ENCODE measurements at places on chromosomes 4 and X.

GRCh38 chrX:20567108-20567507 lies 300.4 kb upstream of the RPS6KA3 start:
- no peak for DNase-seq

DNA sequence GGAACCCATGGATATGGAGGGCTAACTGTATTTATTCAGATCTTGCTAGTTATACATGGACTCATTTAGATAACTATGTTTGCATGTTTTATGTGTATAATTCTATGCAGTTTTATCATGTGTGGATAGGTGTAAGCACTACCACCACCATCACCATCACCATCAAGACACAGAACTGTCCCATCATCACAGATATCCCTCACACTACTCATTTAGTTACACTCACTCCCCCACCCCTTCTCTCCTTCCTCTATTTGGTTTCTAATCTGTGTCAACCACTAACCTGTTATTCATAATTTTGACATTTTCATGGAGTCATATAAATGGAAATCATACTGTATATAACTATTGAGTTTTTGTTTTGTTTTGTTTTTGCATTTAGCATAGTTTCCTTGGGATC lies 43.7 kb downstream of the STAG2 start:
- no peak for DNase-seq

- DNase-seq, result no peak
Observed at GRCh38 chr4:177246641-177247584, 62.8 kb upstream of the NEIL3 start.

DNA sequence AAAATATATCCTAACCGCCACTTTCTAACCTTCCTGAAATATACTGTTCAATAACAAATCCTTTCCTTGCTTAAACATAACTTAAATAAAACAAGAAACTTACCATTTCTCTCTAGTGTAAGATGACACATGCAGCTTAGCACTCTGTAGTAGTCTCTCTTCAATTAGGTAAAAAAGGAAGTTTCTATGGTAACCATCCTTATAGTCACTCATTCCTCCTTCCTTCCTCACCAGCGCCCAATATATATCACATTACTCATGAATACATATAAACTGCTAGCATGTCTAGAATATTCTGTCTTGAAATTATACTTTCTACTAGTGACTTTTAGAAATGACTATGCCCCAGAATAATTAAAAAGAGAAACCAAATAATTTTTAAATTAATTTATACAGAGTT lies 112.2 kb downstream of the SNCA start:
- peak; percentile 29 for DNase-seq

DNA sequence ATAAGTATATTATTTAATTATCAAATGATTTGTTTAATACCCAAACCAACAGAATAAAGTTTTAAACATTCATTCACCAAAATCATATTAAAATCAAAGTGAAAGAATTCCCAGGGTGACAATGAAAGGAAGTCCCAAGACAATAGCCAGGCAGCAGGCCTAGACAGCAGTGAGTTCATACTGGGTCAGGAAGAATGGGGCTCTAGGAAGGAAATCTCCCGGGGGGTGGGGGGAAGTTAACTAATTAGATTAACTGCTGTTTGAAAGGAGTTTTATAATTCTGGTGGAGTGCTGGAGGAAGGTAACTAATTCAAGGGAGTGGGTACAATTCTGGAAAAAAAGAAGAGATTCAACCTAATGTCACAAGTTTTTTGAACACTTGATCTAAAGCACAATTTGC lies 104.1 kb downstream of the ZAR1 start:
- no peak for DNase-seq

GRCh38 chrX:42886519-42886918 lies 108.6 kb upstream of the PPP1R2C start:
- DNase-seq, result no peak

- DNase-seq, result no peak
Observed at GRCh38 chrX:46488712-46489111, 56.5 kb downstream of the ZNF674 start.

DNA sequence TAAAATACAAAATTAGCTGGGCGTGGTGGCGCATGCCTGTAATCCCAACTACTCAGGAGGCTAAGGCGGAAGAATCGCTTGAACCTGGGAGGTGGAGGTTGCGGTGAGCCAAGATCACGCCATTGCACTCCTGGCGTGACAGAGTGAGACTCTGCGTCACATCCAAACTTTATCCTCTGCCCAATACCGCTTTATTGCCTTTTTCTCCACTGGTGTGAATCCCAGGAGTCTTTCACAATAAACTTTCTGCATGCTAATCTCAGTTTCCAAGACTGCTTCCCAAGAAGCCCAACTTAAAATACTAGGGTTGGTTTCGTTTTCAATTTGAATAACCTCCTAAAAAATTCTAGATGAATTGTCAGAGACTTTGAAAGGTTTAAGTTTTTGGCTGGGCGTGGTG lies 27.2 kb upstream of the DHX15 start:
- DNase-seq, result no peak

- DNase-seq, result no peak
Observed at GRCh38 chr4:168433571-168433970, 46.7 kb downstream of the DDX60L start.

DNA sequence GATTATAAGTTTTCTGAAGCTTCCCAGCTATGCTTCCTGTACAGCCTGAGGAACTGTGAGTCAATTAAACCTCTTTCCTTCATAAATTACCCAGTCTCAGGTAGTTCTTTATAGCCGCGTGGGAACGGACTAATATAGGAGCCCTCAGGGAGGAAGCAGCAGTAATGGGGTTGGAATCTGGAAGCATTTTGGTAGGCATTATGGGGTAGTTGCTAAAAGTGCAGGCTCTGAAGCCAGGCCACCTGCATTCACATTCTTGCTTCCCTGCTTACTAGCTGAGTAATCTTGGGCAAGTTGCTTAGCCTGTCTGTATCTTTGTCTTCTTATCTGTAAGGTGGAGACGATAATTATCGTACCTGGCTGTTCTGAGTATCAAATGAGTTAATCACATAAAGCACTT lies 137.9 kb upstream of the NHS start:
- no peak for DNase-seq

DNA sequence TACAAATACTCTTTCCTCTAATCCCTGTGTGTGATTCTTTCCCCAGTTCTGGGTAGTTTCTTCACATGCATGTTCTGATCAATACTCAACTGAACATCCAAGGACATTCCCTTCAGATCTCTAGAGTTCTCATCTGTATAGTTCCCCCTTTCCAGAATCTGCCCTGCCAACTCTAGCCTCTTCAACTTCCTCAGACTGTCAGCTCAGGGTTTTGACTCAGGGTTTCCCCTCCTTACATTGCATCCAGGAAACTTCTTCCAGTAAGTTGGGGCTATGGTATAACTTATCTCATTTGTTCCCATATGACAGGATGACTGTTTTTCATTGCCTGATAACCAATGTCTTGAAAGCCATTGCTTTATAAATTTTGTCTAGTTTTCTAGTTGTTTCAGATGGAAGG lies 14.2 kb upstream of the ANKRD17 start:
- no peak for DNase-seq

DNA sequence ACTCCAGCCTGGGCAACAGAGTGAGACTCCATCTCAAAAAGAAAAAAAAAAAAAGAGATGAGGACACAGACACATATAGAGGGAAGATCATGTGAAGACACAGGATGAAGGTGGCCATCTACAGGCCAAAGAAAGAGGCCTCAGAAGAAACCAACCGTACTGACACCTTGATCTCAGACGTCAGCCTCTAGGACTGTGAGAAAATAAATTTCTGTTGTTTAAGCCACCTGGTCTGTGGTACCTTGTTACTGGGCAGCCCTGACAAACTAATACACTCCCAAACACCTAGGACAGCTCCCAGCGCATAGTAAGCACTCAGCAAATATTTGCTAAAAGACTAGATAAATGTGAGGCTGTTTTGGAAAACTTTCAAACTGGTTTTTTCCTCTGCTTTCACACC lies 59.2 kb upstream of the SMIM10 start:
- no peak for DNase-seq

- DNase-seq, result no peak
Observed at GRCh38 chrX:127708155-127708554, 344.0 kb downstream of the ACTRT1 start.

DNA sequence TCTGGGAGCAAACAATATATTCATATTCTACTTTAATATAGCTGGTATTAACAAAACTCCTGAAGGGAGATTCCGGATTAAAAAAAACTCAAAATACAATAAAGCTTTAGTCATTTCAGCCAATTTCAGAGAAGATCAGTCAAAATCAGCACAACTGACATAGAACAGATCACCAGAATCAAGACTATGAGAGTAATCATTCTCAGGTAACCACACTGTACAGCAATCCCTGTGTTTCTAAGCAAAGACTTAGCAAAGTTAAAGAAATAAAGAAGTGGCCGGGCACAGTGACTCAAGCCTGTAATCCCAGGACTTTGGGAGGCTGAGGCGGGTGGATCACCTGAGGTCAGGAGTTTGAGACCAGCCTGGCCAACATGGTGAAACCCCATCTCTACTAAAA lies 9.1 kb downstream of the DCTD start:
- no peak for DNase-seq

GRCh38 chrX:19540076-19540475 lies 24.8 kb upstream of the MAP3K15 start:
- no peak for DNase-seq

DNA sequence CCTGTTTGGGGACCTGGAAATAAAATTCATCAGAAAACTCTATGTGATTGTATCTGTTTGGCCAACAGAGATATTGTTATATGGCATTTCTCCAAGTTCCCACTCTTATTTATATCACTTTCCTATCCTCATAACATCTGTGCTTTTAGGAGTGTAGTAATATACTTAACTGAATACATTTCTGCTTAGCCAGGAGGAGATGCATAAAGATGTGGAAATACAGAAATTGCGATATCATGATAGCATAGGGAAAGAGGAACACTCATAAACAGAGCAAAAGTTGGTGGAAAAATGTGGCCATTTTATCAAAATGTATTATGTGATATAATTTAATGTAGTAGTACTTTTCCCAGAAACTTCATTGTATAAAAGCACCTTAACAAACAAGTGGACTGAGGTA lies 46.1 kb upstream of the TSPAN7 start:
- DNase-seq, result no peak

DNA sequence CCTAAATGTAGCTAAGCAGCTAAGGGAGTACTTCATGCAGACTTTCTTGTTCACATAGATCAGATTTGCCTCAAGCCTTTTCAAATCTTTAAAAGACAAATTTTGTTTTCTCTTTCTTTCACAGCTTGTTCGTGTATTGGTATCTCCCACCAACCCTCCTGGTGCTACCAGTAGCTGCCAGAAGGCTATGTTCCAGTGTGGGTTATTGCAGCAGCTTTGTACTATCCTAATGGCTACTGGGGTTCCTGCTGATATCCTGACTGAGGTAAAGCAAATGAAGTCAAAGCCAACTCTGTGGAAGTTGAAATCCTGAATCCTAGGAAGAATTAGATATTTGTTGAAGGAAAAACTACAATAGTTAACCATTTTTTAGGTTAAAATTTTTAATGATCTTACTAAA lies 62.6 kb downstream of the USO1 start:
- no peak for DNase-seq

GRCh38 chr4:147034372-147034771 lies 88.7 kb upstream of the TTC29 start:
- DNase-seq, result no peak

DNA sequence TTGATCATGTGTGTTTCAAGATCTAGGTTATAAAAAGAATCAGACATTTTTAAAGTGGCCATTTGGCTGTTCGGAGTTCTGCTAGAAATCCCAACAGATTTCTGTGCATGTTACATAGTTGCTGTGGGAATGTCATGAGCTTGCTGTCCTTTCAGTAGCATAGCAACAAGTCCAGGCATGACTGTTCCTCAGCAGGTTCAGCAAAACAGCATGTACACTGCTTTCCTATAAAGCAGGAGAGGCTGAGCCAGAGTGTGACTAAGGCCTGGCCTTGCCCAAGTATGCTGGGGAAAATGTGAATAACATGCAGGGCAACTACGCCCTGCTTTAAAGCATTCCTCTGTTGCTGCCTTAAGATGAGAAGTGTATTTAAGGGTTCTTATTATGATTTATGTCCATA lies 217.1 kb upstream of the SMIM31 start:
- no peak for DNase-seq

GRCh38 chr4:76589872-76590797 lies 155.1 kb downstream of the SHROOM3 start:
- no peak for DNase-seq

- DNase-seq, result no peak
Observed at GRCh38 chr4:46393606-46394005, 3.7 kb upstream of the GABRA2 start.

Data from putamen (tissue), 1 donor.